Sigmoid colon (tissue), 7 donors: ENCODE measurements at places on chromosomes 2 and 18. TPM values are rescaled to one million over a fixed set of nuclear protein-coding genes. Genes with fewer than 3 reads are reported as not detected.

DNA sequence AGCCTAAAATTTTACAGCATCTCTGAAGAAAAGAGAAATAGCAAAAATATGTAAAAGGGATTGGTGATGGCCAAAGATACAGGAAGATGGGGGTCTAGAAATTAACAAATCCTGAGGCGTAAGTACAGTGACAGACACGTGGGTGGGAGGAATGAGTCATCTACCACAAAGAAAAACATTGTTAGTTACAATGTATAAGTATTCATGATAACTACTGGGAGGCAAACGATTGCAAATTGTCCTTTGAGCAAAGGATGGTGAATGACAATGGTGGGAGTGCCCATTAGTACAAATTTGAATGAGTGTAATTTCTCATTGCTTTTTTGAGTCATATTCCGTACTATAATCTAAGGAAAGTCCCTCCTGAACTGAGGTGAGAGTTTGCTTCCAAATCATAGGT, 809.0 kb upstream of the FAM98A start:
- H3K4me3 ChIP-seq: no peak overlapping the region
- H3K36me3 ChIP-seq: no peaks in the 10 kb centered on the region
- no peak for DNase-seq

DNA sequence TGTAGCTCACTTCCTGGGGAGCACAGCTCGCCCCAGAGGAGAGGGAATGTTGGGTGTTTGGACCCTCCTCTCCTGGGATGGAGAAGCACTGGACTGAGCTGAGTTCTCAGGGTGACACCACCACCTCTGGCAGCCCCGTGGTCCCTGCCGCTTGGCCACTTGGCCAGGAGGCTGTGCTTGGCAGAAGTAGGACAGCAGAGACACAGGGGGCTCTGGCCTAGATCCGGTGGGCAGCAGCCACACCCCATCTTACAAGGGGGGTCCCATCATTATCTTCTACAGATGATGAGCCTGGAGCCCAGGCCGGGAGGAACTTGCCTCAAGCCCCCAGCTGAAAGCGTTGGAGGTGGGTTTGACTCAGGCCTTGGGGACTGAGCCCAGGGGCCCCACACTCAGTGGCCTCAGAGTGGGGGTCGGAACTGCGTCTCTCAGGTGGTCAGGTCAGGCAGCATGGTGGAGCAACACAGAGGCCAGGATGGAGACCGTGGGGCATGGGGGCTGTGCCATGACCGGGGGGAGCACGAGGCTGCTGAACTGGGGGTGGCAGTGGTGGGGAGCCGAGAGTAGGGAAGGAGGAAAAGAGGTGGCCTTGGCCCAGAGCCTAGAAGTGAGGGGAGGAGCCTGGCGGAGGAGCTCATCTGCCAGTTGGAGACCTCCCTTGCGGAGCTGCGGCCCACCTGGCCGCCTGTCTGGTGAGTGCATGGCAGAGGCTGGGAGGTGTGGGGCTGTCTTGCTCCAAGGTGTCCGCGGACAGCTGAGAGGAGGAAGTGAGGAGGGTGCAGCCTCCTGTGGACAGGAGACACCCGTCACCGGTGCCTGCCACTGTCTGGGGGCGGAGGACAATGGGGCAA, 63.6 kb upstream of the HDAC4 start:
- peak; percentile 64 for DNase-seq
- no peaks in the 10 kb centered on the region for H3K4me1 ChIP-seq
- no peaks in the 10 kb centered on the region for H3K36me3 ChIP-seq
- H3K27me3 ChIP-seq: no peaks in the 10 kb centered on the region
- H3K4me3 ChIP-seq: no peak overlapping the region

- no peaks in the 10 kb centered on the region for H3K36me3 ChIP-seq
- no peak overlapping the region for H3K4me3 ChIP-seq
- no peak overlapping the region for H3K27ac ChIP-seq
Measured at GRCh38 chr2:134692499-134692898, 26.3 kb downstream of the TMEM163 start.

- DNase-seq: peak; percentile 12
- no peak overlapping the region for H3K27ac ChIP-seq
- peaks cover 15% of the 10 kb centered on the region for H3K36me3 ChIP-seq
Measured at GRCh38 chr2:64631771-64632170, 21.9 kb downstream of the SERTAD2 start.

GRCh38 chr2:75290600-75291150, 91.4 kb upstream of the TACR1 start:
- no peak overlapping the region for H3K4me3 ChIP-seq
- no peaks in the 10 kb centered on the region for H3K36me3 ChIP-seq
- H3K27ac ChIP-seq: no peak overlapping the region

DNA sequence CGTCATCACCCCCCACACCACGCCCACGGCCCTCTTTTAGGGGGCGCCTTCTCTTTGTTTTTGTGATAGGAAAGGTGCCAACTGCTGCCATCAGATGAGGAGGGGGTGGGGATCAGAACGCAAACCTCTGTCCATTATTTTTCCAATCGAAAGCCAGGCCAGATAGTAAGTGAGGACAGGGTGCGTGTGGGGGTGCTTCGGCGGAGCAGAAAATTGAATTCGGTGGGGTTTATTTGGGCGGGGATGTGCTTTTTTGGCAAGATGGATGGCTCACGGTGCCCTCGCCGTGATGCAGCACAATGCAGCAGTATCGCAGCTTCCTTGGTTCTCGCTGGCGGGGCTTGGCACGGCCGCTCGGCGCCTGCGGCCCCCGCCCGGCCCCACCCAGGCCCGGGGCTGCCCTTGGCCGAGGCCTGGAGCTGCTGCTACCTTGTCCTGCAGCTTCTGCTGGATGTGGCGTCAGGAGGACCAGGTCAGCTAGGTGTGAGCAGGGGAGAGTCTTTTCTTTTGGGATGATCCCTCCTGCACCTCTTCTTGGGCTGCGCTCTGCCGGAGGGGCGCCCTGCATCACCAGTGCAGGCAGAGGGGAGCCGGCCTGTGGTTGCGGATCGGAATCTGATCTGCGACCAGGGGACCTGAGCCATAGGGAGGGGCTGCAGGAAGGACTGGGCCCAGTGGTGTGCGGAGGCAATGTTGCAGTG, 1.3 kb downstream of the SPTBN1 start:
- H3K4me1 ChIP-seq: peaks cover 44% of the 10 kb centered on the region
- peak overlapping the region; percentile 84 for H3K4me3 ChIP-seq
- no peaks in the 10 kb centered on the region for H3K27me3 ChIP-seq
- H3K36me3 ChIP-seq: no peaks in the 10 kb centered on the region
- peak; percentile 77 for DNase-seq

GRCh38 chr2:54814389-54815147, 91.1 kb downstream of the EML6 start:
- no peak for DNase-seq
- no peak overlapping the region for H3K27ac ChIP-seq
- no peaks in the 10 kb centered on the region for H3K27me3 ChIP-seq
- no peak overlapping the region for H3K4me3 ChIP-seq
- peaks cover 9% of the 10 kb centered on the region for H3K4me1 ChIP-seq

GRCh38 chr2:203619267-203619878, 84.3 kb upstream of the RAPH1 start:
- no peak overlapping the region for H3K4me3 ChIP-seq
- H3K36me3 ChIP-seq: no peaks in the 10 kb centered on the region
- H3K27me3 ChIP-seq: no peaks in the 10 kb centered on the region
- no peaks in the 10 kb centered on the region for H3K4me1 ChIP-seq

DNA sequence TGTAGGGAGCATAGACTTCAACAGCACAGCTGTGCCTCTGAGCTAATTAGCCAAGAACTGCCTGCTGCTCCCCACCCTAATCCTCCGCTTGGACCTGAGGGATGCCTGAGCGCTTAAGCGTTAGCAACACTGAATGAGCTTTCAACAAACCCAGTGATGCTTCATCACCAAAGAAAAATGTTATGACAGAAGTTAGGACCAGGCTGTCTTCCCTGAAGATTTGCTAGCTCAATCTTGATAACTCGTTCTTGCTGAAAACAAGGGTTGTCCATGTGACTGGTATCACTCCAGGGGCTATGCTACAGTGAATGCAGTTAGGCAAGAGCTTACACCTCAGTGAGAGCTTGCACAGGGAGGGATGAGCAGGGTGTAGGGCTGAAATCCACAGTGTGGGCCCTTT, 190.7 kb upstream of the SIX2 start:
- DNase-seq: no peak
- no peak overlapping the region for H3K27ac ChIP-seq
- H3K4me3 ChIP-seq: no peak overlapping the region
- H3K36me3 ChIP-seq: no peaks in the 10 kb centered on the region
- no peaks in the 10 kb centered on the region for H3K4me1 ChIP-seq
- no peaks in the 10 kb centered on the region for H3K27me3 ChIP-seq

Gene ERFE
- total RNA-seq: 0.71 TPM

Gene ACTR1B
- total RNA-seq: 85.3 TPM

Gene HOXD8
- total RNA-seq: 19.1 TPM

Gene CNDP1
- not detected for total RNA-seq
